ENCODE measurements at places on chromosomes 11 and 22.

DNA sequence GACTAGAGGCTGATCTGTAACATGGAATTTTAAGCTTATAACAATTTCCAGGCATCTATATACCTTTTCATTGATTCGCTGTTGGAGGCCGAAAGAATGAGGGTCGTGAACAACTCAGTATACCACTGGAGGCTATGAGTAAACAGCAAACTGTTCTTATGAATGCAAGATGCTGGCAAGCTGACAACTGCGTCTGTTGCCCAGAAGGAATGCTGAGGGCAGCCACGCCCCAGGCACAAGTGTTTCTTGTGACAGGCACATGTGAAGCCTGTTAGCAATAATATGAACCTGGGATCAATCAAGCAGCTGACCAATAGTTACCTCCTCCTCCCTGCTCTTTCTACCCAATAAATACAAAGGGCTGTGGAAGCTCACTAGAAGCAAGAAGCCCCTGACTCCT, 15.3 kb downstream of the RTCB start:
- peaks cover 97% of the 10 kb centered on the region for H3K36me3 ChIP-seq
- no peak overlapping the region for H3K27ac ChIP-seq
- H3K27me3 ChIP-seq = no peaks in the 10 kb centered on the region

DNA sequence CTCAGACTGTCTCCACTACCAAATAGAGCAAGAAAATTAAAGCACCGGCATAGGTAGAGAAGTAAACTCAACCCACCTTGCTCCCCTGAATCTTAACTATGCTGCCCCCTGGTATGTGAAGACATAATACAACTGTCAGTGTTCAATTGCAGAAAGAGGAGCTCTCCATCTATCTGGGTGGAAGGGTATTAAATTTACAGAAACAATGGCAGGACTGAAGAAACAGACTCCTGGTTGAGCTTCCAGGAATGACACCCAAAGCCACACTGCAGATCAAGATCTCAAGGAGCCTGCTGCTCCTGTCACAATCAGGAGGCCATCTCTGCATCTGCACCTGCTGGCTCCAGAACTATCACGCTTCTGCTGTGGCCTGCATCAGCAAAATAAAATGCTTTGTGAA, 132.1 kb upstream of the BMAL1 start:
- no peaks in the 10 kb centered on the region for H3K36me3 ChIP-seq
- H3K4me1 ChIP-seq = 0 out of 2 replicates have a peak, but pooled peaks cover 3% of the 10 kb centered on the region
- H3K27ac ChIP-seq = no peak overlapping the region
- no peaks in the 10 kb centered on the region for H3K27me3 ChIP-seq
- no peak for DNase-seq

DNA sequence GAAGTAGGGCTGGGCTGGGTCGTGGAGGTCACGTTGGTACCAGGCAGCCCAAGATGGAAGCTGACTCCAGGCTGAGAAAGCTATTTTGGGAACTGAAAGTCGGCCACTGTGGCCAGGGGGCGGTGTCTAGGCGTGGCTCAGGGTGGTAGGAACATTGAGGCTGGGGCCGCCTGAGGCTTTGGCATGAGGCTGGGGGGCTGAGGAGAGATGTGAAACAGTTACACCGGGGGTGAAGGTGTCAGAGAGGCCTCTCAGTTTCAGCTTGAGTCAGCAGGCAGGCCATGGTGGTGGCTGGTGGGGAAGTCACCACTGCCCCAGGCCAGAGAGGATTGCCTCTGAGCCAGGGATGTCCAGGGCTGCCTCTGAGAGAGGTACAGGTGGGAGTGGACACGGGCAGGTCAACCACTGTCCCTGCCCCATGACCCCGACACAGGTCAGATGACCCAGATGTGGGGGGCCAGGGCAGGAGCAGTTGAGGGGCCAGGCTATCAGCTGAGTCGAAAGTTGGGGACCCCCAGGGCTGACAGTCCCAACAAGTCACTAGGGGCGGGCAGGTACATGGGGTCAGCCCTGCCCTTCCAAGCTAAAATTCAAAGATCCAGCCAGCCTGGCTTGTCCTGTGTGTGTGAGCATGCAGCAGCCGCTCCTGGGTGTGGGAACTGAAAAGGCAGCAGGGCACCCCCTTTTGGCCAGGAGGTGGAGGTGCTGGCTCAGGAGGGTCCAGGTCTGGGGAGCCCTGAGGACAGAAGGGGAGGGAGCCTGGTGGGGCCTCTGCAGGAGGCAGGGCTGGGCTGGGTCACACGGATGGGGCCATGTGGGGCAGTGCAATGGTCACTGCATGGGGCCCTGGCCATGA, 7.2 kb downstream of the KCNK7 start:
- DNase-seq = peak; percentile 62
- H3K4me1 ChIP-seq = no peaks in the 10 kb centered on the region
- no peak overlapping the region for H3K4me3 ChIP-seq
- no peak overlapping the region for H3K27ac ChIP-seq

- DNase-seq = no peak
- no peaks in the 10 kb centered on the region for H3K27me3 ChIP-seq
- H3K27ac ChIP-seq = no peak overlapping the region
- H3K36me3 ChIP-seq = no peaks in the 10 kb centered on the region
Measured at GRCh38 chr22:19759427-19760057, 1.0 kb upstream of the TBX1 start.

GRCh38 chr11:30423886-30424285, 101.0 kb downstream of the ARL14EP start:
- no peak for DNase-seq
- H3K4me1 ChIP-seq = no peaks in the 10 kb centered on the region

GRCh38 chr11:111974446-111974845, 37.3 kb downstream of the DIXDC1 start:
- no peaks in the 10 kb centered on the region for H3K4me1 ChIP-seq
- no peak for DNase-seq
- H3K36me3 ChIP-seq = no peaks in the 10 kb centered on the region
- no peak overlapping the region for H3K4me3 ChIP-seq
- H3K27ac ChIP-seq = no peak overlapping the region

DNA sequence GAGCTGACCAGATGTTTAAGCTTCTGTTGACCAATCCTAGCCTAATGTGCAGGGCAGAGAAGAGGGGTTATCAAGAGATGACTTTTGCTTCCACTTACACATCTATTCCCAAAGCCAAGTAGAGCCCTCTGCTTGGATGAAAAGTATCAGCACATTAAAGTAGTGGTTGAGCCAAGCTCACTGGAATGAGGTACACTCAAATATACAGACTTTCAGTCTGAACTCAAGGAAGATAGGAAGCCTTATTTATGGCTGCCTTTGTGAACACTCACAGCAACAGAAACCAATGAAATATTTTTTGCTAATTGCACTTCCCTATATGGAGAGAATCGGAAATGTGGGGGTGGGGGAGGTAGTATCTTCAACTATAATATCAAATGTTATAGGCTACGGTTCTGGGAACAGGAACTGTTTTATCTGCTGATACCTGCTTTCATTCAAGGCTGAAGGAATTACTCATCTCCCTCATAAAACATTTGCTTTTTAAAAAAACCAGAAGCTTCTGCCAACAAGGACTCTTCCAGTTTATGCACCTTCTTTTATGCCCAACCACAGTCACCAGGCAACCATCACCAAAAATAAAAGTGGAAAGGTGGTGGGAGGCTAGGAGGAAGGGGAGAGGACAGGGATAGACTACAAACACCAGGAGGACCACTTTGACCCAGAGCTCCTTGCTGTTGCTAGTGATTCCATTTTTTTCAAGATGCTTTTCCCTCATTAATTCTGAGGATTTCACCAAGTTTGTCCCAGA, 91.2 kb downstream of the CLPB start:
- no peaks in the 10 kb centered on the region for H3K27me3 ChIP-seq
- H3K27ac ChIP-seq = no peak overlapping the region
- no peak overlapping the region for H3K4me3 ChIP-seq
- H3K36me3 ChIP-seq = peaks cover 9% of the 10 kb centered on the region

DNA sequence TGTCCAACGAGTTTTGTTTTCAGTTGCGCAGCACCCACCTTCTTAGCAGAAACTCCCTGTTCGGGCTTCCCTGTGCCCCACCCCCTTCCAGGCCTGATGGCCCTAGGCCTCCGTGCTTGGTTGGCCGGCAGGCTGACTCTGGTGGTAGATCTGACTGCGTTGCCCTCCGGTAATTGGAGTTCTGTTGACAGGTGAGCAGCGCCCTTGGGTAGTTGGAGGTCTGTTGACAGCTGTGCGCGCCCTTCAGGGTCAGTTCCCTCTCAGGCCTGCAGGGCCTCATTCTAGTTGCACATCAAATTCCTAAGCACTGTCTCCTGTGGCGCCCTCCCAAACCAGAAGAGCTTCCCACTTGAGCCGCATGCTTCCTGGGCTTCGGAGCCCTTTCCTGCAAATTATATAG, 776 bp downstream of the DGCR6 start:
- H3K27ac ChIP-seq = no peak overlapping the region
- DNase-seq = no peak
- no peaks in the 10 kb centered on the region for H3K36me3 ChIP-seq
- H3K4me1 ChIP-seq = no peaks in the 10 kb centered on the region

DNA sequence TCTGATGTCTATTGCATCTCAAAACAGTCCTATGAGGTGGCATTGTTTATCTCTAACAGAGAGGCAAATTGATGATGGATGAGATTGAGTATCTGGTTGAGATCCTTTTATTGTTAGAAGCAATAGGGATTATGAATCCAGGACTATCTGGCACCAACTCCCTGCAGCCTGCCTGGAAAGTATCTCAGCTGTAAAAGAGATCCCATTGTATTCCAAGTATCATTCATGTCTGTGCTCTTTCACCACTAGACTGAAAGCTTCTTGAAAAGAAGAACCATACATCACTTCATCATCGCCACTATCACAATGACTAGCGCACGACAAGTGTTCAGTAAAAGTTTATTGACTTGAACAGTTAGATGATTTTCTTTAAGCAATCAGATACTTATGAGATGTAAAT, 41.9 kb upstream of the PCF11 start:
- H3K27ac ChIP-seq = no peak overlapping the region
- H3K4me1 ChIP-seq = no peaks in the 10 kb centered on the region
- no peak overlapping the region for H3K4me3 ChIP-seq
- DNase-seq = no peak

All from DND-41 (cell line).